Sciatic nerve (tissue), 2 donors: ENCODE measurements at places on chromosomes 4 and X.

DNA sequence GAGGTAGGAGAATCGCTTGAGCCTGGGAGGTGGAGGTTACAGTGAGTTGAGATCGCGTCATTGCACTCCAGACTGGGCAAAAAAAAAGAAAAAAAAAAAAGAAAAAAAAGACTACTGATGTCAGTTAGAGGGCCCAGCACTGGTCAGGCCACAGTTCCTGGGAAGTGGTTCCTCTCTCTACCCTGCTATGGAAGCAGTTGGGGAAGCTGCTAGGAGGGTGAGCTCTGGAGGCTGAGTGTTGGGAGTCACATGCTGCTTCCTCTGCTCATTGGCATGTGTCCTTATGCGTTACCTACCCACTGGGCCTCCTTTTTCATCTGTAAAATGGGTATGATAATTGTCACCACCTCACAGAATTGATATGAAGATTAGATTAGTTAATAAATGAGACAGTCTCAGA is 50.7 kb downstream of the SEPSECS start:
- DNase-seq = no peak

GRCh38 chr4:3745886-3746656 is 20.1 kb upstream of the ADRA2C start:
- no peak for DNase-seq

DNA sequence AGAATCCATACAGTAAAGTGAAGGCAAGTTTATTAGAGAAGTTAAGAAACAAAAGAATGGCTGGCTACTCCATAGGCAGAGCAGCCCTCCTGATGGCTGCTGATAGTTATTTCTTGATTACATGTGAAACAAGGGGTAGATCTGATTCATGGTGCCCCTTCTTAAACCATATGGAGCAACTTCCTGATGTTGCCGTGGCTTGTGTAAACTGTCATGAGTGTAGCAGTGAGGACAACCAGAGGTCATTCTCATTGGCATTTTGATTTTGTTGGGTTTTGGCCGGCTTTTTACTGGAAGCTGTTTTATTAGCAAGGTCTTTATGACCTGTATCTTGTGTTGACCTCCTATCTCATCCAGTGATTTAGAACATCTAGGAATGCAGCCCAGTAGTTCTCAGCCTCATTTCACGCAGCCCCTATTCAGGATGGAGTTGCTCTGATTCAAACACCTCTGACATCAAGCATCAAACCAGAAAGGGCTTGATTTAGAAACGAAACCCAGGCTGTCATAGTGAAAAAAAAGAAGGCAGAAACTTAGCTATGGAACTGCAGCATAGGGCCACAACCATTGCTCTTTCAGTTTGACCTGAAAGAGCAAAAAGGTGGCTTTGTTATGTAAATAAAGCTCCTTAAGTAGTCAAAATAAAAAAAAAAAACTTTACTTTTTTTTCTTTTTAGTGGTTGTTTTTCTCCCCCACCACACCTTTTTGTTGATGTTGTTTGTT is 37.8 kb downstream of the SPCS3 start:
- no peak for DNase-seq

- DNase-seq = no peak
Measured at GRCh38 chrX:65866773-65867172, 173.1 kb downstream of the VSIG4 start.

- no peak for DNase-seq
Measured at GRCh38 chr4:40200875-40201801, 4.3 kb downstream of the RHOH start.

GRCh38 chr4:91099666-91100065 is 972.5 kb downstream of the CCSER1 start:
- no peak for DNase-seq

DNA sequence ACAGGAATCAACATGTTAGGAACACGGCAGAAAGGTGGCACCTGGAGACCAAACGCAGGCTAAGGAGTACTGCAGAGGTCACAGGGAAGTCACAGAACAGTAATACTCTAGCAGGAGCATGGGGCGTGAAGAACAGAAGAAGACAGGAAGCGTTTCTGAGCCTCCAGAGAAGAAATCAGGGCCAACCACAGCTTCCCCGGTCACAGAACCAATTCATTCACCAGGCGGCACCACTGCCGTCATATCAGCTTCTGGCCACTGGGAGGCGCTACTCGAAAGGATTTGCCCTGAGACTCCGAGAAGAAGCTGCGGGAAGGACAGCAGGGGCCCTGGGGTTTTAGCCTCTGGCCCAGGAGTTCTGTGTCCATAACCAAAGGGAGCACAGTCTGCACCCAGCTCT is 78.0 kb upstream of the DRD5 start:
- peak; percentile 80 for DNase-seq

GRCh38 chr4:152503653-152504290 is 32.1 kb downstream of the FBXW7 start:
- DNase-seq = no peak

DNA sequence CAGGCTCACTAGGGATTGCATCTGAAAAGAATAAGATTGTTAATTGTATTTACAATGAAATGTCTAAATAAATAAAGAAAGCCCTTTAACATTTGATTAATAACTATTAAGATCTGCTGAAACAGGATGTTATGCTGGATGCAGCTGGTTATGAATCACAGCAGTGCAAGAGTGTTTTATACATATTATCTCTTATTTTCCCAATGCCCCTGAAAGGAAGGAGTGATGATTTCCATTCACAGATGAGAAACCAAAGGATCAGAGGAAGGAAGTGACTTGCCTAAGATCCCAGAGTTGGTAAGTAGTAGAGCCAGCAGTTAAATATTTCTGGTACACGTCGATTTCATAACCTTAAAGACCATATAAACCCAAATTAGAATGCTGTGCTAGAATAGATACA is 76.3 kb upstream of the ARHGAP36 start:
- DNase-seq = no peak

DNA sequence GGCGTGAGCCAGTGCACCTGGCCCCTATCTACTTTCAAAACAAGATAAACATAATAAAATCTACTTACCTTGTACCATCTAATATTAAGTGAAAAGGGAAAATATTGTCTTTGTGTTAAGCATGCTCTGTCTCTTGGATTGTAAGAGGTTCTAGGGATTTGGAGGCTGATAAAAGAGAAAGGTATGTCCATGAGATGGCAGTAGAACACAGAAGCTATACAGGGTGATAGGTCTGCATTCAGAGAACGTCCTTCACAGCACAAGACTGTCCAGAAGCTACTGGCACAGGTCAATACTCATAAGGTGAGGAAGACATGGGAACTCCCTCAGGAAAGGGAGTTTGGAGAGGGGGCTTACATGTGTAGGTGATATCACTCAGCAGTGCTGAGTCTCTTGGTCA is 135.5 kb downstream of the TMEM47 start:
- DNase-seq = no peak

GRCh38 chr4:96833831-96834230 is 993.9 kb downstream of the PDHA2 start:
- no peak for DNase-seq

DNA sequence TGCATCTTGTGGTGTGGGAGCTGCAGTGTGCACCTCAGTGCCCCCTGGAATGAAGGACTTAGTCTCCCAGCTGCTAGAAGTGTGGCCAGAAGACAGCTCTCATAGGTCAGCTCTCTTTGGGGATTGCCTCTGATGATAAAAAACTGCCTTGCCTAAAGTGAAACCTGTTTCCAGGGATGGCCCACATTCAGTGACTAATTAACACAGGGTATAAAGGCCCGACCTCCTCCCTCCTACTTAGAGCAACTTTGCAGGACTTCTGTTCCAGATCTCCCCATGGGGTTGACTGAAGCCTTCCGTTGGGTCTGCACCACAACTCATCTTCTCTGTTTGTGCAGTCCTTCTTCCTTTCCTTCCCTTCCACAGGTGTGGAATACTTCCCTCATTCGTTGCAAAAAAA is 53.2 kb downstream of the SPINK2 start:
- DNase-seq = no peak

DNA sequence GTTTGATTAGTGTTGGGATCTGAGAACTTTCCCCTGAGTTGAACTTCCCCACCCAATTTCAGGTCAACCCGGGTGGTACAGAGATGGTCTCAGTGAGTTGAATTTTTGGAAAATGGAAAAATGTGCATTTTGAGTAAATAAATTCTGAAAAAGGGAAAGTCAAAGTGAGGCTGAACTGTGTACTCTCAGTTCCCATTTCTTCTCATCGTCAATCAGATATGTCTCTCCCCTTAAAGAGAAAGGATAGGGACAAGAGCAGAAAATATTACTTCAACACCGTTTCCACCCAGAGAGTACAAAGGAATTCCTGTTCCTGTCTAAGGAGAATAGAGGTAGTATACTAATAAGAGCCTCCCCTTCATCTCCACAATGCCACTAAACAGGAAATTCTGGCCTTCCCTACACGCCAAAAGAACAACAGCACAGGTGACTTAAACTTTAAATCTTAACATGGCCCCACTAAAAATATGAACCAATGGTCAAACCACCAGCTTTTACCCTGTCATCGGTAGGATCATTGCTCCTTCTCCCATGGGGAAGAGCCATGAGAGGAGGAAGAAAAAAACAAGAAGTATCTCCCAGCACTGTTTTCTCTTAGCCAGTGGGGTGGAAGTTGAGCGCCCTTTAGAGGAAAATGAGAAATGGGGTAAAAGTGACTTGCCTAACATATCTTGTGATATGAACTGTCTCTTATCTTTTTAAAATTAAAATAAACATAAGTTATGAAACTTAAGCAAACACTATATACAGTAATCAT is 30.3 kb downstream of the BMP3 start:
- no peak for DNase-seq

- no peak for DNase-seq
Measured at GRCh38 chr4:107261241-107261874, 225.2 kb upstream of the DKK2 start.

- no peak for DNase-seq
Measured at GRCh38 chr4:13881892-13882291, 254.4 kb upstream of the BOD1L1 start.

GRCh38 chr4:2733001-2733843 is 22.9 kb downstream of the TNIP2 start:
- DNase-seq = no peak

DNA sequence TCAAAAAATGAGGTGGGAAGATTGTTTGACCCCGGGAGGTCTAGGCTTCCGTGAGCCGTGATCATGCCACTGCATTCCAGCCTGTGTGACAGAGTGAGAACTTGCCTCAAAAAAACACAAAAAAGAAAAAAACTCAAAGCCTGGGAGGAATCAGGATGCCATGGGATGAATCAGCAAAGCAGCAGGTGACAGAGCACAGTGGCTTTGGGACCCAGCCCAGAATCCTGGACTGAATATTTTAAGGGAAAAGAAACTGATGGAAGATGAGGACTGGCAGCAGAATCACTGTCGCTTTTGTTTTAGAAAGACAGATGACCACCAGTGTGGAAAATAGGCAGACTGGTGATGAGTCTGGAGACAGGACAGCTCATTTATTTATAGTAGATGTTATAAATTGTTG is 16.6 kb downstream of the S100G start:
- DNase-seq = no peak

DNA sequence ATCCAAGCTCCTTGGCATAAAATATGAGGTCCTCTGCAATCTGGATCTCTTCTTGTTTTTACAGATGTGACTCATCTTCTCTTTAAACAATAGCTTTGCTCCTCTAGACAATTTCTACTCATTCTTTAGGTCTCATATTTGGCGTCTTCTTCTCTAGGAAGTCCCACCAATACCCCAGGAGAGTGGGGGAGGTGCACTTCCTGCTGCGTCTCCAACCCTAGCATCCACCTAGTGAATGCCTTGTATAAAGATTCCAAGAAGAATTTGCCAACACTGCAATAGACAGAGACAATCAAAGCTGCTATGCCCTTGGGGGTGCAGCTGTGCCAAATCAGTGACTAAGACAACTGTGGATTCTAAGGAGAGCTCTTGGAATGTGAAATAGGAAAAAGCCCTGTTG is 45.7 kb upstream of the SLC10A7 start:
- no peak for DNase-seq

DNA sequence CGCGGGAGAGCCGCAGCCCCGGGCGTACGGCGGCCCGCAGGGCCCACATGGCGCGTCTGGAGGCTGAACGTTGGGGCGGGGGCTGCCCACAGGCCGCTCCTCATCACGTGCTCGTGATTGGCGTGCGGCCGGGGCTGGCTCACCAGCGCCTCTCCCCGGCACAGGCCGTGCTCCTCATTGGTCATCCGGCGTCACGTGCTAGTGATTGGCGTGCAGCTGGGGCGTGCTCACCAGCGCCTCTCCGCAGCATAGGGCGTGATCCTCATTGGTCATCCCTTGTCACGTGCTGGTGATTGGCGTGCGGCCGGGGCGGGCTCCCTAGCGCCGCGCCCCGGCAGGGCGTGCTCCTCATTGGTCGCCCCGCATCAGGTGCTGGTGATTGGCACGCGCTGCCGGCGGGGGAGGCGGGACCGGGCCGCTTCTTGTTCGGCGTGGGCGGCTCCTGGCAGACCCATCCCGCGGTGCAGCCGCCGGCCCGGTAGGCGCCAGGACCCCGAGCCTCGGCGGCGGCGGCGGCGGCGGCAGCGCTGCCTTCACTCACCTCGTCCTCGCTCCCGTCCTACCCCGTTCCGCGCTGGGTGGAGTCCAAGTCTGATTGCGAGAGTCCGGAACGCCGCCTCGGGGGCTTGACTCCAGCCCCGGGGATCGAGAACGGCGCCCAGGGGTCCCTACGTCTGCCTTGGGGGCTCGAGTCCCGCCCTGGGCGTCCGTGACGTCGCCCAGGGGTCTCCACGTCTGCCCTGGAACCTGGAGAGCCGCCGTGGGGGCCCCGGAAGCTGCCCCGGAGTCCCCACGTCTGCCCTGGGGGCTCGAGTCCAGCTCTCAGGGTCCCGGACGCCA is at the start of gene GTPBP6:
TSS of gene GTPBP6 (minus strand) at position 58 of the 840 bp plus-strand sequence. CDS start at position 49, 9 bp downstream.
- peak; percentile 100 for DNase-seq

DNA sequence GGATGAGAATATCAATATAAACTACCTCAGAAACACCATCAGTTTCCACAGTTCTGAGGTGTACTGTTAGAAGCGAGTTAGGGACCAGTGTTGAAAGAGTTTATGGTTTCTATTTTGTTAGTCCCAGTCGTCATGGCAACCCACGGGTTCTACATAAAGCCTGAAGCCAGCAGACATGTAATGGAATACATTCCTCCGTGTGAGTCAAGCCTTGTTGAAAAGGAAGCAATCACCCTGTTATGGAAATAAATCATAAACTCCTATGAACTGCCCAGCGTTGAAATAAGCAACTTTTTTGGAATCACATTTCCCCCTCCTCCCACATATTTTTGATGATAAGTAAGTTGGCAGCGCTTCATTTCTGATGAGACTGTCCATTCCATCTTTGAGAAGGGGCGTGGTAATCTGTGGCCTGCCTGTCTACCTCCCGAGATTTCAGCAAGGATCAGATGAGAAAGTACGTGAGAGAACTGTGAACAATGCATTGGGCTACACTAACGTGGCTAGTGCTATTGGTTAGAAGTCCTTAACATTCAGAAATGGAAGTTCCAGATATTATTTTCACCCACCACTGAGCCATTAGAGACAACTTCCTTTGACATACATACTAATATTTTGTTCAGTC is 40.4 kb upstream of the PDHA1 start:
- DNase-seq = no peak

DNA sequence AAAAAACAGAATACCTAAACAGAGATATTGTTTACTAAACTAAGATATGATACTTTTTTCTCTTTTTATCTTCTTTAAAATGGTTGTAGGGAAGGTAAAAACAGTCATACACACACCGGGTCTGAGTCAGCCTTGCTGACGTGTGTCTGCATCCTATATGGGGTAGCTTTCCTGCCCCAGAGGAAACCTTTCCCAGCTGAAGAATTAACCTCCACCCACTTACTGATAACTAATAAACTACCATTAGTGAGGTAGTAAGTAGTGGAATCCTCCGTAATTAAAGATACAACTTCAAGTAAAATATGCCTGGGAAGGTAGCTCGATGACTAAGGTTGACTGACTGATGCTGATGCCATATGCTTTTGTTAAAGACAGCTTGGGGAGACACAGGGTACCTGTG is 312.2 kb downstream of the DCTD start:
- DNase-seq = no peak
